ENCODE measurements at places on chromosomes 1 and 21.
A peak's percentile ranks its signal among the peaks of the same experiment; 100 is the strongest.

- no peak for DNase-seq
Observed at GRCh38 chr1:48092401-48092800, 95.2 kb upstream of the TRABD2B start.

GRCh38 chr1:221459558-221459957, 282.3 kb downstream of the DUSP10 start:
- DNase-seq: peak; percentile 2

GRCh38 chr1:114377356-114377755, 133.6 kb downstream of the TRIM33 start:
- DNase-seq: no peak

DNA sequence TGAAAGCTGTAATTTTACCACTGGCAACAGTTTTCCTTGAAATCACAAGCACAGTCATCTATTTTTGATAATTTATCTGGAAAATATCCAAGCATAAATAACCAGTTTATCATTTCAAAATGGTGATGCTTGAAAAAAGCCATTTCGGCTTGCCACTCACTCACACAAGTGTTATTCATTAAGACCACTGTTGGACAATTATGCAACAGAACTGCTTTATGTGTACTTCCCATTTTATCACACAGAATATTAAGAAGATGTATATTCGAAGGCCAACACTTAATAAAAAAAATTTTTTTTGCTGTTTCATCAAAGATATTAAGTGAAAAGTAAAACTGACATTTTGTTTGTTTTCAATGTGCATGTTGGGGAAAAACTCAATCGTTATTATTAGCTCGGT, 62.3 kb downstream of the EIF4G3 start:
- no peak for DNase-seq

GRCh38 chr1:53365437-53366063, 37.7 kb upstream of the LRP8 start:
- DNase-seq: peak; percentile 92

- DNase-seq: no peak
Observed at GRCh38 chr1:39576016-39576657, 453 bp downstream of the PABPC4 start.

GRCh38 chr1:205805082-205805711, 7.8 kb downstream of the SLC41A1 start:
- no peak for DNase-seq

GRCh38 chr1:87149241-87150041, 179.2 kb upstream of the LMO4 start:
- DNase-seq: no peak

GRCh38 chr1:59819566-59820438, 5.1 kb downstream of the HOOK1 start:
- DNase-seq: no peak

DNA sequence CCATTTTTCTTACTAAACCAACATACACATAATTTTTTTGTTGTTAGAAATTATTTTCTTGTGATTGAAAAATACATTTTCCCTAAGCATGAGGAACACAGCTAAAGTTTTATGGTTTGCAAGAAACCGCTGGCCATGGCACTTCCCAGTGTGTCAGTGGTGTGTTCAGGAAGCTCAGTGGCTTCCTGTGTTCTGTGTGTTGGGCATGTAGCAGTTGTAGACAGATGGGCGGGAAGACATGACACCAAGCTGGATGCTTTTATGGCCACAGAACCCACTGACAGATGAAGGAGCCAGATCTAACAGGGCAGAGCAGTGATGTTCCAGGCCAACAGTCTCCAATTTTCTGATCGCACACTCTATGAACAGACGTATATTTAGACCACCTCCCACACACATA, 119.8 kb downstream of the GALNT2 start:
- DNase-seq: no peak

DNA sequence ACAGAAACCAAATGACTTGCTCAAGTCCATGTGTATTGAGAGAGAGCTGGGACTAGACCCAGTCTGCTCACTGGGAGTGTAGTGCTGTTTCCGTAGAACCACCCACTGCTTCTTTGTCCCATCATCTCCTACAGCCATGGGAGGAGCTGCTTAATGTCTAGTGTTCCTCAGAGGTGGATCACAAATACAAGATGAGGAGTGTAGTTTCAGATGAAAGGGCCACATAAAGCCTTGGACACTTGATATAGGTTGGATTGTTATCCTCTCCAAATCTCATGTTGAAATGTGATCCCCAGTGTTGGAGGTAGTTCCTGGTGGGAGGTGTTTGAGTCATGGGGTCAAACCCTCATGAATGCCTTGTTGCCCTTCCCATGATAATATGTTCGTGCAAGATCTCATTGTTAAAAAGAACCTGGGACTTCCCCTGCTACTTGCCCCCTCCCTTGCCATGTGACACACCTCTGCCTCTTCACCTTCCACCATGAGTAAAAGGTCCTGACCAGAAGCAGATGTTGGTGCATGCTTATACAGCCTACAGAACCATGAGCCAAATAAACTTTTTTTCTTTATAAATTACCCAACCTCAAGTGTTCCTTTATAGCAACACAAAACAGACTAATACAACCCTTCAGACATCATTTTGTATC, 127.5 kb upstream of the DNAH14 start:
- no peak for DNase-seq

GRCh38 chr1:110098222-110099026, 13.8 kb upstream of the UBL4B start:
- DNase-seq: no peak

- DNase-seq: no peak
Observed at GRCh38 chr1:158675563-158676323, 10.8 kb downstream of the SPTA1 start.

- no peak for DNase-seq
Observed at GRCh38 chr1:185585770-185586169, 148.4 kb upstream of the HMCN1 start.

GRCh38 chr1:31712630-31713029, 8.8 kb upstream of the COL16A1 start:
- no peak for DNase-seq

Data from DMS79 (cell line).